ENCODE measurements at places on chromosomes 16 and 17. TPM values are rescaled to one million over a fixed set of nuclear protein-coding genes. Genes with fewer than 3 reads are reported as not detected.

DNA sequence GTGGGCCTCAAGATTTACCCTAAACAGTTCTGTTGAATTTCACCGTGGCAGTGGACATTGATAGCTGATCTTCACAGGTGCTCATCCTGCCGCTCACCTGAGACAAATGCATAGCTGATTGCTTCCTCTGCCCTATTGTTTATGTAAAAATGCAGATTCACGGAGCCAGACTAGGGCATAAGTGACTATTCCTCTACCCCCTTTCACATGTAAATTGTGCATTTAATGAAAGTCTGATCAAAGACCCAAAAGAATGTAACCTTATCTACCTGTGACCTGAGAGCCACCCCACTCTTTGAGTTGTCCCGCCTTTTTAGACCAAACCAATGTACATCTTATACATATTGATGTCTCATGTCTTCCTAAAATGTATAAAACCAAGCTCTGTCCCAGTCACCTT, 312.4 kb upstream of the CDH5 start:
- no peak for DNase-seq

- no peak for DNase-seq
Observed at GRCh38 chr16:26391833-26392232, 674.9 kb upstream of the C16orf82 start.

GRCh38 chr16:29857133-29857760, 5.8 kb downstream of the CDIPT start:
- DNase-seq: no peak

DNA sequence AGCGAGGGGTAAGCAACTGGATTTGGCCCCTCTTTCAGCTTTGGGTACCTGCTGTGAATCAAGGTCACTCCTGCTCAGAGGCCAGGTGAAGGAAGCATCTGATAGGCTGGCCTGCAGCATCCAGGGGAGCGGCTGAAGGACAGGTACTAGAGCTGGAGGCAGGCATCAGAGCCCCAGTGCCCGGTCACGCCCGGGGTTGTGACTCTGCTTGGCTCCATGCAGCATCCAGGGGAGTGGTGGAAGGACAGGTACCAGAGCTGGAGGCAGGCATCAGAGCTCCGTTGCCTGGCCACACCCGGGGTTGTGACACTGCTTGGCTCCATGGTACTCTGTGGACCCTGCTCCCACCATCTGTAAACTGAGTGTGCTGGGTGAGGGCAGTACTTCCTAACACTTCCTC, 189.7 kb downstream of the XYLT1 start:
- no peak for DNase-seq

DNA sequence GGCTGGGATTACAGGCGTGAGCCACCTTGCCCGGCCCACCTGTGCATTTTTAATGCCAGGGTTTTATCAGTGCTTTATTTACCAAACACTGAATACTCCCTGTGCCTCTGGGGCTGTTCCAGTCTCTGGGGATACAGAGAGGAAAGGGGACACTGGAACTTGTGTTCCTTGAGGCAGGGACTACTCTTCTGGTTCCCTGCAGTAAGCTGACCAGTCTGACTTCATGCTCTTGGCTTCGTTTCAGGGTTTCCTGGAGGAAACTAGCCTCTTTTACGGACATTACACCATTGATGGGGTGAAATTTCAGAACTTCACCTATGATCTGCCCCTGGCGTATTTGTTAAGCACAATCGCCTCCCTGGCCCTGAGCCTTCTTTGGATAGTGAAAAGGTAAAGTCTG, 37.4 kb upstream of the COQ7 start:
- no peak for DNase-seq

GRCh38 chr16:76932541-76933211, 258.3 kb upstream of the MON1B start:
- no peak for DNase-seq

- no peak for DNase-seq
Observed at GRCh38 chr16:51854401-51854951, 692.5 kb downstream of the TOX3 start.

DNA sequence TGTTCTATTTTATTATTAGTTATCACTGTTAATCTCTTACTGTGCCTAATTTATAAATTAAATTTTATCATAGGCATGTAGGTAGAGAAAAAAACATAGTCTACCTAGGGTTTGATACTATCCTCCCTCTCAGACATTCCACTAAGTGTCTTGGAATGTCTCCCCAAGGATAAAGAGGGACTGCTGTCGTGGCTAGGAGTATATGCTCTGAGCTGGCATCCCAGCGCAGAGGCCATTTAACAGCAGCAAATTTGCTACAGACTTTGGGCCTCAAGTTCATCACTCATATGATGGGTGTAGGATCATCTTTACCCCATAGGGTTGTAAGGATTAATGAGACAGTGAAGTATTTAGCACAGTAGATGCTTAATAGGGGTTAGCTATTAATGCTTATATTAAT, 56.7 kb downstream of the ZFHX3 start:
- no peak for DNase-seq

- no peak for DNase-seq
Observed at GRCh38 chr17:77045441-77046041, 95.2 kb upstream of the SEC14L1 start.

GRCh38 chr17:18318117-18318516, 3.0 kb downstream of the SMCR8 start:
- no peak for DNase-seq

- DNase-seq: no peak
Observed at GRCh38 chr16:59878479-59878878, 1144.4 kb upstream of the GOT2 start.

- no peak for DNase-seq
Observed at GRCh38 chr17:75854881-75855309, 240 bp downstream of the WBP2 start.

GRCh38 chr16:30456302-30456701, 10.6 kb upstream of the SEPHS2 start:
- no peak for DNase-seq

DNA sequence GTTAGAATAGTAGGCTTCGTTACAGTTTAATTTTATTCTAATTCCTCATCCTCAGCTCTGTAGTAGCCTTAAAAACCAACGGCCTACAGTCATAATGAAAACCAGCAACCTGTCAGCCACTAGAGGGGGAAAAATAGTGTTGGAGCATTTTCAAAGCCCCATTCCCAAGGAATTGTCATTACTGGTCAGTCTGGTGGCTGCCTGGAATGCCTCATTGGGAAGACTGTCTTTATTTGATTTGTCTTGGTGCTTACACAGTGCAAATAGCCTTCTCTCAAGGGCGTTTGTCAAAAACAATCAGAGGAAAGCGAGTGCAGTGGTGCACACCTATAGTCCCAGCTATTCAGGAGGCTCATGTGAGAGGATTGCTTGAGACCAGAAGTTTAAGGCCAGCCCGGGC, 4.7 kb downstream of the LPCAT2 start:
- DNase-seq: no peak

- no peak for DNase-seq
Observed at GRCh38 chr16:66930189-66930588, 4.0 kb downstream of the CIAO2B start.

- DNase-seq: peak; percentile 42
Observed at GRCh38 chr17:304461-304860, 48.1 kb downstream of the RPH3AL start.

GRCh38 chr16:73232555-73233328, 184.8 kb upstream of the ZFHX3 start:
- DNase-seq: no peak

GRCh38 chr17:50518384-50519023, 10.3 kb downstream of the MYCBPAP start:
- DNase-seq: no peak

DNA sequence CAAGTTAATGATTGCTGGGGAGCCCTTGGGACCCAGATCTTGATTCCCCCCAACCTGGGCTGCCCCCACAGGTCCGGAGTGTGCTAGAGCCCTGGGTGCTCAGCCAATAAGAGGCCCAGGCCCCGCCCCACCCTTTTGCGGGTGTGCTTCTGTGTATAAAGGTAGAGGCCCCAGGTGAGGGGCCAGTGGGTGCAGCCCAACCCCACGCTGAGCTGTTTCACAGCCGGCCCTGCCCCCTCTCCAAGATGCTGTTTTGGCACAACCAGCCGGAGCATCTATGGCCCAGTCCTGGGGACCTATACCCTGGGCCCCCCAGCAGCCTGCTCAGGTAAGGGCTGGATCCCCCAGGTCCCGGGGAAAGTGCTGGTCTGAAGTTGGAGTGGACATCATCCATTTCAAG, 11.8 kb upstream of the STAC2 start:
- DNase-seq: no peak

DNA sequence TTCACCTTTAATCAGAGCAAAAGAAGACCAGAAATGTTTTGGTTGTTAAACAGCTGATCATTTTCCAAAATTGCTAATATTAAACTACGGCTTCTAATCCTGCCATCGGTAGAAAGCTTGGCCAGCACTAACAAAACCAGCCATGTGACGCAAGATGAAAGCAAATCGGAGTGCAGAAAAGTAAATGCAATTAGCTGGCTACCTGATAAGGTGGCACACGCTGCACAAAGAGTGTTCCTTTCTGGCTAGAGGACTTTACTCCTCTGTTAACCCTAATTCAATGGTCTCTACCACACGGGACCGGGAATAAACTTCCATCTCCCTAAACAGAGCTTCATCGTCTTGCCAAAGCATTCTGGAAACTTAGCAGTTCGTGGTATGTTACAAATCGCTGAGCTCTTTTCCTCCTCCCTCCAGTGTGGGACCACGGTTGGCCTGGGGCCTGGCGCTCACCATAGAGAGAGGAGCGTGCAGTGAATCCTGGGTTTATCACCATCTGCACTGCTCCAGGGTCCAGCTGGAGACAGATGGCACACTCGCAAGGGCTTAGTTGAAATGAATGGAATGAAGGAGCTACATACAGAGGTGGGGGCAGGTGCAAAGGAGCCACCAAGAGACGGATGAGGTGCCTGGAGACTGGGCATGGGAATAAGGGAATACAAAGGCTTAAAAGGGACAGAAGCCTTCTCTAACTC, 10.1 kb upstream of the COG1 start:
- DNase-seq: no peak

DNA sequence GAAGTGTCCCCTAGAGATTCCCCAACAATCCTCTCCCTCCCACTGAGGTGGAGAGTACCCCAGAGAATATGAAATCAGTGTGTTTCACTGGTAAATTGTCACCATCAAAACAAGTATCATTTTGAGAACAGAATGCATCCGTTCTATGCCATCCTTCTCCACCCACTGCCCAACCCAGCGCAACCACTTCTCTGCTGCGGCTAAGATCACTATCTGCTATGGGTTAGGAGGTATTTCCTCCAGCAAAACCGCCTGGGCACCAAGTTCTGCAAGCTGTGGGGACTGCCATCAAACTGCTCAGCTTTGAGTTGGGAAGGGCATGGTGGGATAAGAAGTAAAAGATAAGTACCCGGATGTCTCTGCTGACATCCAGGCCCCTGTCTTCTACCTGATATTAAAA, 24.4 kb downstream of the CNTNAP1 start:
- DNase-seq: no peak

- DNase-seq: no peak
Observed at GRCh38 chr17:57948169-57948554, 7.0 kb downstream of the CUEDC1 start.

DNA sequence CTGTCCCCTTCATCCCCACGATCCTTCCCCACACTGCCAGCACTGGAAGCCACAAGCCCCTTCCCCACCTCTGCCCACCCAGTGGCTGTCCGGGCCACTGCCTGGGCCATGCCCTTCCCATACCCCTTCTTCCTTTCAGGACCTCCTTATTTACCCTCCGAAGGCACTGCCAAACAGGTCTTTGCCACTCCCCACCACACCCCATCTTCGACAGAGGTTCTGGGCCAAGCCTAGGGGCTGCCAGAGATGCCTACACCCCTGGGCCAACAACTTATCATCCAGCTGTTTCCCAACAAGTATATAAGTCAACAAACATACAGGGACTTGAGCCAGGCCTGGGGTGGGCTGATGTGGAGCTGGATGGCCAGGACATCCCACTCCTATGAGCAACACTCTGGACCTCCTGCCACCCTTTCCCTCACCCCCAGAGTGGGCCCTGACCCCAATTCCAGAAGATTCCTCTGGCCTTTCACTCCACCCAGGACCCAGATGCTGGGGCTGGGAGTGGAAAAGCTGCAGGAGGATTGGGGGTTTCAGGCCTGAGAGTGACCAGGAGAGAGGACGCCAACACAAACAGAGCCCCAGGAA, 1.5 kb upstream of the PPP1R1B start:
- DNase-seq: no peak

DNA sequence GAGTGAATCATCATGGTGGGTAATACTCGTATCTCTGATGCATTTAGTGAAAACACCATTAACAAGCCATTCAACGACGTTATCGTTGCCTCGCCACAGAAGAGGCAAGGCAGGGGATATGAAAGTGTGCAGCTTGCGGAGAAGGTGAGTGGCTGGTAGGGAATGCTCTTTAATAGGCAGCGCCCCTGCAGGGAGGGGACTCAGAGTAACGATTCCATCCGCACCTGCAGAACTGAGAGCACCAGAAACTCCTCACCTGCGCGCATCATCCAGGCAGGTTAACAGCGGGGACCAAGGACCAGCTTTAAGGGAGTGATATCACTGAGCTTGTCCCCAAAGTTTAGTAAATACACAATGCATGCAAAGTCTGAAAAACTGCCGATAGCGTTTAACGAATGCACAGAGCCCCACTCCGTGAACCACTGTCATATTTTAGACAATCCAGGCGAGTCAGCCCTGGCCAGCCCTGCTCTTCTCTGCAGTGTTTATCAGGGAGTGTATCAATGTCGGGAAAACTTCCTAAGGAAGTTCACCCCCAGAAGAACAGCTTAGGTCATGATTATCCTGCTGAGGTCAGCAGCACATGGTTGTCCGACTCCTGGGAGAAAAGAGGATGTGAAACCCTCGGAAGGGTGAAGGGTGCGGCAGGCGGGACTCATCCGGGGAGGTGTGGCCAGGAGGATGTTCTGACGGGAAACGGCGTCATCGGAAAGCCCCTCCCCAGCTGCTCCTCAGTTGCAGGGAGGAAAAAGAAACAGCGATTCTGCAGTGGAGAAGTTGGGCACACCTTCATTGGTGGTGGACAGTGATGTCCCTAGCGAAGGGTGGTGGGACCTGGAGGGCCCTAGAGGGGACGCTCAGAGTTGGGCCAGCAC, 68.5 kb upstream of the DNAH17 start:
- DNase-seq: no peak

- no peak for DNase-seq
Observed at GRCh38 chr16:21167360-21167759, 8.9 kb downstream of the LDAF1 start.

Gene GGT6
- polyA plus RNA-seq: 6.8 TPM

Gene PLK1
- polyA plus RNA-seq: 24.1 TPM

Gene DNAI2
- 0.15 TPM for polyA plus RNA-seq

Gene ELMO3
- polyA plus RNA-seq: 6.5 TPM

Gene MVP
- polyA plus RNA-seq: 13.6 TPM

Gene SOCS3
- polyA plus RNA-seq: 29.8 TPM

Gene ABCC11
- polyA plus RNA-seq: 0.14 TPM

Gene KRTAP4-1
- polyA plus RNA-seq: not detected

Gene ADAD2
- polyA plus RNA-seq: 0.73 TPM

Gene CDH8
- 6.2 TPM for polyA plus RNA-seq

Gene RND2
- 3.9 TPM for polyA plus RNA-seq

Gene SLC47A2
- polyA plus RNA-seq: 7.8 TPM

Gene TEKT1
- 0.70 TPM for polyA plus RNA-seq
